ENCODE measurements at places on chromosomes 2 and 18.

GRCh38 chr2:127418300-127419111 is at the start of gene PROC:
Gene PROC (plus strand): TSS chr2:127418427. CDS start chr2:127419943, 1,516 bp downstream.
- DNase-seq: no peak

DNA sequence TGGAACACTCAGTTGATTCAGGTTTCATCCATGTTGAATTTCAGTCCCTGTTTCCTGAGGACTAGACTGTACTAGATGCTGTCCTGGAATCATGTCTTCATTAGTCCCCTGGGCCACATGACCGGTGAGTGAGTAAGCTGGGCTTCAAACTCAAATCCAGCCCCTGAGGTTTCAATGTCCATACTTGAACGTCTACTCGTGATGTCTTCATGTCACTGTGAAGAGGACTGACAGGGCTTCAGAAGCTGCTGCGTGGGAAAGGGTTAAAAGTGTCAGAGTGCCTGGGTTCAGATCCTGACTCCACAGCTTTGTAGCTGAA is 101.2 kb downstream of the CDK15 start:
- DNase-seq: no peak

- peak; percentile 75 for DNase-seq
These were observed 26.3 kb downstream of the ATP8B1 start for GRCh38 chr18:57776767-57777166.

DNA sequence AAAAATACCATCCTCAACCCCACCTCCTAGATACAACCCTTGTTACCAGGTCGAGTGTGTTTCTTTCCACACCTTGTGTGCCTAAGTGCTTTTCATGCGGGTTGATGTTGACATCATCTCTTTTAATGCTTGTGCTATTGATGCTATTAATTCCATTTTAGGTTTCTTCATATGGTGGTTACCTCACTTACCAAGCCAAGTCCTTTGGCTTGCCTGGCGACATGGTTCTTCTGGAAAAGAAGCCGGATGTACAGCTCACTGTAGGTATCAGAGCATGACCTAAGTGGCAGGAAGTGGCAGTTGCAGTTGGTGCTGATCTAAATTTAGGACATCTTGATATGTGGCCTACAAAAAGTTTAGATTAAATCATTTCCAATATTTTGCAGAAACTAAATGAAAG is 149.9 kb upstream of the TTC39C start:
- DNase-seq: no peak

DNA sequence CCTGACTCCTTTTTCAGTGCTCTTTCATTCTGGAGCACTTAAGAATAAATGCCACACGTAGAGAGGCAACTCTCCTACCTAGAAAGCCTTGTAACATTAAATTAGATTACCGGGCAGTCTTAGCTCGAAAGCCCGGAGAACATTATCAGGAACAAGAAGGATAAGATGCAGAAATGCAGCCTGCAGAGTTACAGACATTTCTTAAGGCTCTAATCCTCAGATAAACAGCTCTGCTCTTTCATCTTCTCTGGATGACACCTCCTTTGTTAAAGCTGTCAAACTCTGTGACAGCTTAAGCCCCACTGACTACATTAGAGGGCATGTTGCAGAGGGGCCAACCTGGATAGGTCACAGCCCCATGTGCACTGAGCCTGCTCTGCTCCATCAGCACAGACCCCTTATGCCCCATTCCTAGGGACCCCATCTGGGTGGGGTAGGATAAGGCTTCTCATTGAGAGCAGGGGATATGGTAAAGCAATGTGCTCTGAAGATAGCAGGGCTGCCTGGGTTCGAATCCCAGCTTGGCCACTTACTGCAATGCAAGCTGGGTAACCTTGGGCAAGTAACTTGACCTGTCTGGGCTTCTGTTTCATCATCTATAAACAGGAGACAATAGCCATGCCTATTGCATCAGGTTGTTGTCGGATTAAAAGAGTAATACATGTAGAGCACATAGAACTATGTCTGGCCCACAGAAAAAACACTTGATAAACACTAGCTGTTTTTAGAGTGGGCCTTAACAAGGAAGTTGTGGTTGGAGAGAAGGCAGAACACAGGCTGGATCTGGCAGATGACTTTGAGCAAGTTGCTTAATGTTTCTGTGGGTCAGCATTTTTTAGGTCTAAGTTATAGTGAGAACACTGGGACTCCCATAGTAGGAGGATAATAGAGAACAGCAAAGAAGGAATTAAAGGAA is 111.4 kb downstream of the THNSL2 start:
- no peak for DNase-seq
